ENCODE measurements at places on chromosomes 13 and 19. TPM values are rescaled to one million over a fixed set of nuclear protein-coding genes. Genes with fewer than 3 reads are reported as not detected.

Gene KLK13
- not detected for total RNA-seq

Gene CDC42EP5
- total RNA-seq: 0.83 TPM

DNA sequence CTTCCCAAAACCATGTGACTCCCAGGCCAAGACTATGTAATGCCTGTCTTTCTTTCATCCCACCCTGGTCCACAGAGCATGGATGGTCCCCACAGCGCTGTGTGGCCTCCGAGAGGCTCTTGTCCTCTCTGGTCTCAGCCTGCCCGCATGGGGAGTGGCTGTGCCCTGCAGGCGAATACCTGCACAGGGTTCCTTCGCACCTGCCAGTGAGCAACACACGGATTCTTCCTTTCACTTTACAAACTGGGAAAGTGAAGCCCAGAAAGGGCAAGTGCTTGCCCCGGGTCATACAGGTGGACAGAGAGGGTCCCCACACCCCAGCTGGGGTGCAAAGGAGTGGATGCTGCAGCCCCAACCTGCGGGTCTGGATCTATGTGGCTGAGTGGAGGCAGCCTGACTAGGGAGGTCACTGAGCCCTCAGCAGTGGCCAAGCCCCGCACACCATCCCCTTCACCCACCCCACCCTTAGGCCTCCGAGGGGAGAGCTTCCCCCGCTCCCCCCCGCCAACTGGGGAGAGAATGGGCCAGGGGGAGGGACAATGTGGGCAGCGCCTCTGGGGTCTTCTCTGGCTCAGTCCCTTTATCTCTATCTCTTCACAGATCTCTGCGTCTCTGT lies 747 bp upstream of the MARK4 start:
- no peaks in the 10 kb centered on the region for H3K36me3 ChIP-seq
- peak overlapping the region; percentile 68 for H3K4me3 ChIP-seq
- H3K27ac ChIP-seq: peak overlapping the region; percentile 32
- no peaks in the 10 kb centered on the region for H3K27me3 ChIP-seq

Gene ZNF793
- 3.5 TPM for total RNA-seq

DNA sequence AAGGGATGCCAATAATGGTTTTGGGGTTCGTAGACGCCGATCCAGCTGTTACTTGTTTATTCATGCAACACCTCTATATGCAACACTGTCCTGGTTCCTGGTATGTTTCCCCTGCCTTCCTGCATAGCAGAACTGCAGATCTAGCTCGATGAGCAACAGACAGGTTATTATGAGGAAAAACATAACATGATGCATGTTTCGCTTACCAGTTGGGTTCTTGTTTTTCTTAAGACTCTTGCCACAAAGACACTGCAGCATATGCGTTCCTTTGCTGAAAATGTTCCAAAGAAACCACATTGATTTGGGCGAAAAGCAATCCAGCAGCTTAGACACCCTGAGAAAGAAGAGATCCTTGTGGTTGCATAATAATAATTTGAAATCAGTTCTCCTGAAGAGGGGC lies 583 bp downstream of the FGF14 start:
- H3K27me3 ChIP-seq: peaks cover 47% of the 10 kb centered on the region
- peak overlapping the region; percentile 8 for H3K4me3 ChIP-seq
- peak; percentile 2 for DNase-seq
- H3K27ac ChIP-seq: no peak overlapping the region

Gene FCGBP
- 4.8 TPM for total RNA-seq

- peaks cover 25% of the 10 kb centered on the region for H3K36me3 ChIP-seq
- DNase-seq: no peak
- no peaks in the 10 kb centered on the region for H3K27me3 ChIP-seq
- H3K4me1 ChIP-seq: peaks cover 11% of the 10 kb centered on the region
Observed at GRCh38 chr13:49528161-49528560, 32.4 kb downstream of the PHF11 start.

- peaks cover 40% of the 10 kb centered on the region for H3K4me1 ChIP-seq
- H3K27me3 ChIP-seq: no peaks in the 10 kb centered on the region
- H3K4me3 ChIP-seq: no peak overlapping the region
- no peak overlapping the region for H3K27ac ChIP-seq
Observed at GRCh38 chr19:16070366-16070990, 5.8 kb upstream of the TPM4 start.

DNA sequence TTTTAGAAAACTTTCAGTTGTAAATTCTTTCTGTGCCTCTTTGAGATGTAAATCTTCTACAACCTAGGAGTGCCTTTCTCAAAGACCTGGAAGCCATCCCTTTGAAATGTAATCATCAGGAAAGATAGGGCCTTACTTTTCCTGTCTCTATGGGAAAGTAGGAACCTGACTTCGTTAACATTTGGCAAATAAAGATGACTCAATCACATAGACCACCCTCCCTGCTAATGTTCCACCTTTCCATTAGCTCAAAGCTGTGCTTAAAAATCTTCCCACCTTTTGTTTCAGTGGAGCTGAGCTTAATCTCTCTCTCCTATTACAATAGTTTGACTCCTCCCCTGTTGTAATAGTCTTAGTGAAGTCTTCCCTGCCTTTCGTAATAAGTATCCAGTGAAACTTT lies 247.7 kb downstream of the OLFM4 start:
- no peaks in the 10 kb centered on the region for H3K4me1 ChIP-seq
- no peaks in the 10 kb centered on the region for H3K27me3 ChIP-seq
- no peak overlapping the region for H3K4me3 ChIP-seq

DNA sequence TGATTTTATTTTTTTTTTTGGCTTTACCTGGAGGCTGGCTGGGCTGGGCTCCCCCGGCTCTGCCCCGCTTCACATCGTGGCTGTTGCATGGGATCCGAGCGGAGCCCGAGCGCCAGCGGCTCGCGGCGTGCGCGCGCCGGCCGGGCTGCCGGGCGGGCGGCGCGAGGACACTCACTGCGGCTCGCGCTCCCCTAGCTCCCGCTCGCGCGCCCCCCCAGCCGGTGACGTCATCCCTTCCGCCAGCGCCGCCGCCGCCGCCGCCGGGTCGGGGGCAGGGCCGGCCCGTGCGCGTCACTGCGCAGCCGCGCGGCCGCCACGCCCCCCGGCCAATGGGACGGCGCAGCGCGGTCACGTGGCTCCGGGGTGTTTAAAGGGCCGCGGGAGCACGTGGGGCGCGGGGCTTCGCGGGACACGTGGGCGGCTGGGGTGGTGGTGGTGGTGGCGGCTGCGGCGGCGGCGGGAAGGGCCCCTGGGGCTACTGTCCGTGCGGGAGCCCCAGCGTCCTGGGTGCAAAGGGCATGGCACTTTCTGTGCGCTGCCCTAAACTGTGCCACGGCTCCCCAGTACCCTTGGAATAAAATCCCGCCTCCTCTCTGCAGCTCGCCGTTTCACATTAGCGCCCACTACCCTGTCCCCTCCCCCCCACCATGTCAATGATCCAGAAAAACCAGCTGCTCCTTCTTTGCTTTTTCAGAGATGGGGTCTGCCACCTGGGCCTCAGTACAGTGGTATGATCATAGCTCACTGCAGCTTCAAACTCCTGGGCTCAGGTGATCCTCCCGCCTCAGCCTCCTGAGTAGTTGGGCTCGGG lies at the start of gene PTPRS:
Gene PTPRS, minus strand, starts transcription at position 176 of the 811 bp plus-strand sequence. CDS start 54,672 bp downstream, outside the sequence.
- no peaks in the 10 kb centered on the region for H3K36me3 ChIP-seq
- peak within 1 kb of the TSS; percentile 40 for H3K4me3 ChIP-seq
- DNase-seq: peak; percentile 79
- H3K27me3 ChIP-seq: peaks cover 35% of the 10 kb centered on the region
- H3K27ac ChIP-seq: no peak within 1 kb of the TSS

- no peaks in the 10 kb centered on the region for H3K36me3 ChIP-seq
- no peak overlapping the region for H3K27ac ChIP-seq
- DNase-seq: no peak
- H3K4me3 ChIP-seq: no peak overlapping the region
- H3K27me3 ChIP-seq: no peaks in the 10 kb centered on the region
Observed at GRCh38 chr13:72599178-72599743, 128.2 kb downstream of the MZT1 start.

- DNase-seq: no peak
- no peak overlapping the region for H3K27ac ChIP-seq
- H3K27me3 ChIP-seq: no peaks in the 10 kb centered on the region
- no peak overlapping the region for H3K4me3 ChIP-seq
- H3K36me3 ChIP-seq: no peaks in the 10 kb centered on the region
Observed at GRCh38 chr13:105799155-105799554, 736.3 kb downstream of the EFNB2 start.
